Stimulated activated CD4-positive, alpha-beta T cell treated with anti-CD3 and anti-CD28 coated beads, Interleukin-15, amount 100 ng/mL, for 1 hour (primary cell): ENCODE measurements at places on chromosomes 2 and 18.

DNA sequence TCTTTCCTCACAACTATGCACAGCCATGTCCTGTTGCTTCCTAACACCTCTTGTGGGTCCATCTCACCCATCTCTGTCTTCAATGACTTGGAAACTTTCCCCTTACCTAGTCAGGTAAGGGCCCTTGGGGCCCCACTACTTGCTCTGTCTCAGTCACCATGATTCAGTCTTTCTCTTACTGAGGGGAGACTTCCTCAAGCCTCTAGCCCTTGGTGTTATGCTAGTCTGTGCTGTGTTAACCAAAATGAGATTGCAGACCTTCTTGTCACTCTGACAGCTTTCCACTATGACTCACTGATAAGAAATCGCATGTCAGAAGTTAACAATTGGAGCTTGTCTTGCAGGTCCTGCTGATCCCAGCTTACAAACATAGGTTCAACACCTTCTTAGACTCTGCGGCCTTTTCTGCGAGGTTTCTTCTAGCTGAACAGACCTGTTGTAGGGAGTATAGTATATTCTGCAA is 65.3 kb downstream of the WDR75 start:
- no peak for DNase-seq

DNA sequence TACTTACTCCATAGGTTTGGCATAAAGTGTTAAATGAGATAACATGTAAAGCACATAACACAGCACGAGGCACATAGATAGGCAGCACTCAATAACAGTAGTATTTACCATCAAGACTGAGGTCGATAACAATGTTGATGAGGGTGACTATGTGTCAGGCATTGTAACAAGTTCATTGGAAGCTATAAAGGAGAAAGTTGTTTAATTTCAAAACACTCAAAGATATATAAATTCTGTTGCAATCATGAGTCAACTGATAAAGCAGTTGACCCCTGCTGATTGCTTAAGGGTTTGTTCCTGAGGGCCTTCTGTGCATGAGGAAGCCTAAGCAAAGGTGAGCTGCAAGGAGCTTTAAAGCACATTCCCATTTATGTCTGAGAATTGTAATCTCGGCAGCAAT is 760.5 kb downstream of the SATB2 start:
- no peak for DNase-seq

DNA sequence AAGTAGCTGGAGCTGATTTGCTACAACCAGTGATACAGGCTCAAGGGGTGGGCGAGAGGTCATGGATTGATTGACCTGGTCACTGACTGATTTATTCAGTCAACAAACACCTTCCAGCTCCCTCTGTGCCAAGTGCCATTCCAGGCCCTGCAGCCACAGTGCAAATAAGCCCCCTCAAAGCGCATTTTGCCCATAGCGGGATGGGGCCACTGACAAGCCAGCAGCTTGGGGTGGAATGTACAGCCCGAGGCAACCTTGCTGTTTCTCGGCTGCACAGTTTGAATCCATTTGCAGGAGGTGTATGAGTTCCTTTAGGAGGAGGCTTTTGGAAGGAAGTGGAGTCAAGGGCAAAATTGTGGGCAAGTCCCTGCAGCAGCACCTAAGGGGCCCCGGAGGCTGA is 235.2 kb downstream of the TPGS2 start:
- DNase-seq = no peak

GRCh38 chr2:55391615-55392242 is 27.9 kb downstream of the CCDC88A start:
- DNase-seq = no peak

GRCh38 chr2:20682167-20682920 is 15.4 kb downstream of the GDF7 start:
- no peak for DNase-seq

DNA sequence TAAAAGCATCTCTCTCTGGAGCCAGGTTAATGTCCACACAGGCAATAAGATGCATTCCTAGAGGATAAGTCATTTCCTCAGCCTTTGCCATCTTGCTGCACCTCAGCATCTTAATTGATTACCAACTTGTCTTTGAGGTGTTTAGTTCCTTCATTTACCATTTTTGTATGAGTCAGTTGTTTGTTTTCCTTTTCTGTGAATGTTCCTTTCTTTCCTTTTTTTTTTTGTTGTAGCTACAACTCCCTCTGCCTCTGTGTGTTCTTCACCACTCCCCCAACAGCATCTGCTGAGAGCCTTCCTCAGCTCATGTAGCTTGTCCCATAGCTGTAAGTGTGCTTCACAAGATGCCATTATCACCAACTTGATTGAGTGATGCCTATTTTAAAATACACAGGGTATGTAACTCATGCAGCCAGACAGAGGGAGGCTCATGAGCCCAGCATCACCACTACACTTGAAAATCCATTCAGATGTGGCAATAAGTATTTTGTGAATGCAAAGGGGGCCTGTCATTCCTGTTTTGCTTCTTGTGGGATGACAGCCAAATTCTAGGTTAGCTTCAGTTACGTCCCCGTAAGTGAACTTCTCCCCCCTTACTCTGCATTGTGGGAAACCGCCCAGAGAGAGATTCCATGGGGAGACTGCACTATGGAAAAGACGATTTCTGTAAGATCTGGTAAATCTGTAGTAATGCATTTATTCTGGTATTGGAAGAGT is 315.9 kb upstream of the ZEB2 start:
- DNase-seq = no peak

- DNase-seq = no peak
These were observed 31.4 kb upstream of the NRP2 start for GRCh38 chr2:205650931-205651330.

DNA sequence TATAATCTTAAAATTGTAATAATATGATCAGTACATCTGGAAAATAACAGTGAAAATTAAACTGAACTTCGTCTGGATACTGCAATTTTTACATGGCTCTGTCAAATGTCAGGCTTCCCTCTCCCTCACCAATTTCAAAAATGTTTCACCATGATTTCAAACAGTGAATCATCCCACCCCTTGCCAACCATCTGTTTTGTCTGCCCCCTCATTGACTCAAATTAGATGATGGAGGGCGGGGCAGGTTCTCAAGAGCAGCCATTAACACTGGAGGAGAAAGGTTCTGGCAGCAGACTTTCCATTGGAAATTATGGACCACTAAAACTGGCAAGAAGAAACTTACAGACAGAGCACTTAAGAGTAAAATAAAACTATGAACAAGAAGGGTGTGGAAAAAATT is 1195.7 kb upstream of the ZEB2 start:
- DNase-seq = no peak

- no peak for DNase-seq
These were observed at the start of gene EN1 for GRCh38 chr2:118846953-118847761. Gene EN1 (minus strand): TSS chr2:118847648. CDS start chr2:118847167, 481 bp downstream.
